ENCODE measurements at places on chromosomes 3 and 15. TPM values are rescaled to one million over a fixed set of nuclear protein-coding genes. Genes with fewer than 3 reads are reported as not detected.

The ENTPD3 gene
- total RNA-seq, result not detected

The CPB1 gene
- total RNA-seq, result not detected

The SCAANT1 gene
- total RNA-seq, result not detected

The POLQ gene
- total RNA-seq, result 13.8 TPM

GRCh38 chr15:38692789-38693062 is 128.1 kb upstream of the RASGRP1 start:
- DNase-seq, result no peak

DNA sequence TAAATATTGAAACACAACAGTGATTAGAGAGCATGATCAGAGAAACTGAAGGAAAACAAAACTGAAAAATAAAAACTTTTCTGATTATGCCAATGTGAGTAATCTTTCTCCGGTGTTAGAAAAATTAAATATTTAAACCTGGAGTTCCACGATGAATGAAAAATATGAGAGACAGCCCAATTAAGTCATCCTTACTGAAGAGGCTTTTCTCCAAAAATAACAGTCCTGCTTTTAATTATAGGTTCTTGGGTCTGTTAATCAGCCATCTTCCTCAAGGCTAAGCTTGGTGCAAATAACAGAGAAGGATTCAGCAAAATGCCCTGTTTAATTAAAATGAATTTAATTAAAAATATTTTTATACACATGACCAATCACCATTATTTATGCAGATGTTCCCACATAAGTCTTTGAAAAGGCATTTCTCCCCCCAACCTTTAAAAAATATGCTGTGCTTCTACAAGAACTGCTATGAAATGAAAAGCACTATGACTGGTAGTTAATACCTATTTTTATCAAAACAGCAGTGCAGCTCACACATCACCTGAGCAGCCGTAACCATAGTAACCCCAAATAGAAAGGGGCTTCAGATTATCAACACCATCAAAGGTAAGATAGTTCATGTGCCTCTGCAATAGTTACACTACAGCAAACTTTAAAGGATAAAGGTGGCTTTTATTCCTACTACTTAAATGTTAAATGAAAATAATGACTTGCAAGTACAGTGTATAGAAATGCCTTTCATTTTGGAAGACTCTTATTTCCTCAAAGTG is 175.7 kb downstream of the SLC9A9 start:
- no peak for DNase-seq

DNA sequence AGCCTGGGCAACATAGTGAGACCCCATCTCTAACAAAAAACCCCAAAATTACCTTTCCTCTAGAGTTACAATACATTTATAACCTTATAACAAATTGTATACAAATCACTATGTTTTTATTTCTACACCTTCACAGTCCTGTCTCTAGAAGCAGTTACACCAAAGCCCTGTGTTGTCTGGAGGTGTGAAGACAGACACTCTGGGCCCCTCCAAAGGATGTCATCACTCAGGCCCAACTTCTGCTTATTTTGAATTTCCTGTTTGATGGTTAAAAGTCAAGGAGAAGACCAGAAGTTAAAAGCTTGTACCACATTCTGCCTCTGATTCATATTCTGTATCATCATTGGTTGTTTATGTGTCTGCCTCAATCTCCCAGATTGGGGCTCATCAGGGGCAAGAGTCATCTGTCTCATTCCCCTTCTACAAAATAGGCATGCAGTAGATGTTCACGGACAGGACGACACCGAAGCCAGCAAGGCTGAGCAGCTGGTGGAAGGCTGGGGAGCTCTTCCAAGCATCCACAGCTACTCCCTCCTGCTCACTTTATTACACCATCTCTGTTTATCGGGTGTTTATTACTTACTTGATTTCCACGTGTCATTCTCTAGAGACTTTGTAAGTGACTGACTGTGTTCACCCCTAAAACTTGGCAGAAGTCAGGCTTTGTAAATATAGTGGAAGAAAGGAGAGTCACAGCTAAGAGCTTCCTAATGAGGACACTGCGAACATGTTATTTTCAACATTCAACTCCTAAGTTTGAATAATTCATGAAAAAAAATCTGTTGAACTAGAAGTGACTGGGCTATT is 136.8 kb upstream of the ANKRD28 start:
- no peak for DNase-seq

DNA sequence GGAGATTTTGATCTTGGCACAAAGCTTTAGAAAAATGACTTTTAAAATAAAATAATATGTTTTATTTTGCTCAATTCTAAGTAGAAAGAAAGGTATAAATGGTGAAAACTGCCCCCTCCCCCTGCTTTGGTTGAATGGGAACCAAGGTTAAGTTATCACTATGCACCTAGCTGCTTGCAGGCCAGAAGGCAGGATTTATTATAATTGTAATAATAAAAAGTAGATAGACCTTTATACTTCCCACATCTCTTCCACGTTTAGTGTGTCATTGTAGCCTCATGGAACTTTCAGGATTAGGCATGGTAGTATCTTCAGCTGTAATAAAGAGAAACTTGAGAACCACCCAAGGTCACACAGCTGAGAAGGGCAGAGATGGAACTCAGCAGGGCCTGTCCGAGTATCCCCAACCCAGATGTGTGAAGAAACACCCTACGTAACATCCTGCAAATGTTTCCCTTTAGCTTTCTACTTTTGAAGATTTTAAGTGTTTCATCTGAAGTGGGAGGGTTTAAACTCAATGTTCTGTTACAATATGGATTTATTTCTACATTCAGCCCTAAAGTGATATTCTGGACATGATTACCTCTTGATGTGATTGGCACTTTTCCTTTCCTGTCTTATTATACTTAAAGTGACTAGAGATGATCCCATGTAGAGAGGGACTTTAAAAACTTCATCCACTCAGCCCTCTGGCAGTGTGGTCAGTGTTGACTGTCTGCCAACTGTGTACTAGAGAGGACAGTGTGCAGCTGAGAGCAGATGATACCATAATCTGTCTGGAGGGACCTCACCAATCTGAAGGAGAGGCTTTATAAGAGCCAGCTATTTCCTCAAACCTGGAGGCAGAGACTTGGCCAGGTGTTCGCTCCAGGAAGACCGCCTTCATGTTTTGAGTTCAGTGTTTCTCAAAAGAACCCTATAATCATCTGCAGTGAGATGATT is 282.5 kb upstream of the TRIM42 start:
- no peak for DNase-seq

DNA sequence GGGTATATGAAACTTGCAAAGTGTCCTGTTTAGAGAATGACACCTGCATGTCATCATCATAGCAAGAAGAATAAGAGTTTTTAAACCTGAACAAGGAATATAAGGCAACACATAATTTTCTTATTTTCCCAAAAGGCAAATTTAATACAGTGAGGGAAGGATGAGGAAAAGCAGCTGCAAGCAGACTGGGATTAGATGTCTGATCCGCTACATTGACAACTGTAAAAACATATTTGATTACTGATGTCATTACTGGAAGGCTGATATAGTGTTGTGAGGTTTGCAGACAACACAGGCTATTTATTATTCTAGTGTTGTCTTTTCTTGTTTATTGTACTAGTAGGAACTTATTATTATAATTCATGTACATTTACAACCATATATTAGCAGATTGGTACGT is 528.7 kb downstream of the ZIC1 start:
- DNase-seq, result no peak

- DNase-seq, result no peak
Measured at GRCh38 chr3:16838561-16838960, 46.2 kb upstream of the PLCL2 start.

DNA sequence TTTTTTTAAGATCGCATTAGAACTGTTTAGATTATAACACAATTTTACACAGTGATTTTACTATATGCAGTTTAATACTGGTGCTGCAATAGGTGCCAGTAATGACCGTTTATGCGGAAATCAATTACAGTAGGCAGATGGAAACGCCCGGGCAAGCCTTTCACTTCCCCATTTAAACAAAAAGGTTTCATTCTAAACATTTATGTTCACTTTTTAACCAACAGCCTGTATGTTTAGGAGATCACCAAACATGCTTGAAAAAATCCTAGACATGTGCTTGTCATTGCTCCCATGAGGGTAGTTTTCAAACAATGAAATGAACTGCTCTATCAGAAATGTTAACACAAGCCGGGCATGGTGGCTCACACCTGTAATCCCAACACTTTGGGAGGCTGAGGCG is 2.7 kb downstream of the BNIP2 start:
- DNase-seq, result no peak

DNA sequence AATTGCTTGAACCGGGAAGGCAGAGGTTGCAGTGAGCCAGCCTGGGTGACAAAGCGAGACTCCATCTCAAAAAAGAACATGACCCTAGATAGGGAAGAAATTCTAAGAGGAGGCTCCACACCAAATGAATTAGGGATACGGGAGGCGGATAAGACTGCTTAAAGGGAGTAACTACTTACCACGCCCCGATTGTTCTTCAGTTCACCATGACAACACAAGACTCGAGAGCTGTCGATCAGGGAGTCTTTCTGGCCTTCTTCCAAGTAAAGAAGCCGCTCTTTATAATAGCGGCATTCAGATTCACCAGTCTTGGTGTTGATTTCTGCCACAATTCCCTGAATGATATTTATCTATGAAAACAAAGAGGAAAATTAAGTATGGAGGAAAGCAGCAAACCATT is 53.9 kb upstream of the TASOR start:
- DNase-seq, result no peak

GRCh38 chr3:174325171-174325570 is 534.0 kb upstream of the NAALADL2 start:
- peak; percentile 10 for DNase-seq
